Esophagus (tissue), 2 donors: ENCODE measurements at places on chromosomes 16 and 17. TPM values are rescaled to one million over a fixed set of nuclear protein-coding genes. Genes with fewer than 3 reads are reported as not detected.

Gene MPO
- 0.02 TPM for polyA plus RNA-seq

Gene EMC8
- 6.2 TPM for polyA plus RNA-seq

Gene TMIGD1
- not detected for polyA plus RNA-seq

Gene MGAT5B
- polyA plus RNA-seq = 0.24 TPM
